CD4-positive, alpha-beta T cell (primary cell): ENCODE measurements at places on chromosomes 11 and 22.

GRCh38 chr11:47603295-47603694 is 9.1 kb upstream of the C1QTNF4 start:
- no peak for DNase-seq

DNA sequence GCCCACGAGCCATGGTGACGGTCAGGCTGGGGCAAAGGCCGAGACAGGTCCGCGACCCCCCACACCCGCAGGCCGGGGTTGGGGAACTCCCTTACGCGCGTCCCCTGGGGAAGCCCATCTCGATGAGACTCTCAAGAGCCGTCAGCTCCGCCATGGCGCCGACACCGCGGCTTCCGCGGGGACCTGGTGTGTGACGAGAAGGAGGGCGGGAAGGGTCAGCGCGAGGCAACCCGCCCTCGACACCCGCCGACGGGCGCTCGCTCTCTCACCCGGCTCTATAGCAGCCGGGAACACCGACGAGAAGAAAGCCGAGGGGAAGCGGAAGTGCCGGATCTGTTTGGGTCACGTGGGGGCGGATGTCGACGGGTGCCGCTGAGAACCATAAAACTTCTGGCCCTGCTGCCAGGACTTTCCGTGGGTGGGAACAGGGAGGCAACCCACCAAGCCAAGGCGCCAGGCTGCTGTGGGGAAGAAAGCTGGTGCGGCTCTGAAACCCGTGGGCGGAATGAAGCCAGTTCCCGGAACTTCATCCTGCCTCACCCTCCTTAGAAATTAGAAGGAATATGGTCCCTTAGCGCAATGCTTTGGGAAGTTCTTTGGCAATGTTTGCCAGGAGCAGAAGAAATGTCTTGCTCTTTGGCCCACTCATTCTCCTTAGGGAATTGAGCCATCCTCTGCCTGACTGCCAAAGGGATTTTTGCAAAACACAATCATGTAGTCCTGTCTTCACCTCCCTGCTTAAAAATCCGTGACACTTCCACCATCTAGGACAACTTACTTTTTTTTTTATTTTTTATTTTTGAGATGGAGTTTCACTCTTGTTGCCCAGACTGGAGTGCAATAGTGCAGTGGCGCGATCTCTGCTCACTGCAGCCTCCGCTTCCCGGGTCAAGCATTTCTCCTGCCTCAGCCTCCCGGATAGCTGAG is at the start of gene UBXN1:
UBXN1 (minus strand) TSS at position 304 of the 927 bp plus-strand sequence; CDS start at position 154, 150 bp downstream.
- peak; percentile 85 for DNase-seq

GRCh38 chr22:47393191-47393590 is 630.7 kb downstream of the TBC1D22A start:
- no peak for DNase-seq

- no peak for DNase-seq
Observed at GRCh38 chr22:39985383-39986035, 9.2 kb upstream of the FAM83F start.

- DNase-seq: no peak
Observed at GRCh38 chr22:40520562-40520961, 116.0 kb downstream of the MRTFA start.
